Ascending aorta (tissue), 2 donors: ENCODE measurements at places on chromosomes 2 and 18.
A peak's percentile ranks its signal among the peaks of the same experiment; 100 is the strongest.

GRCh38 chr2:184558713-184559464 lies 39.4 kb upstream of the ZNF804A start:
- no peak overlapping the region for H3K4me3 ChIP-seq
- H3K27ac ChIP-seq = no peak overlapping the region
- H3K4me1 ChIP-seq = no peaks in the 10 kb centered on the region
- no peaks in the 10 kb centered on the region for H3K27me3 ChIP-seq
- DNase-seq = no peak

- no peaks in the 10 kb centered on the region for H3K4me1 ChIP-seq
- DNase-seq = no peak
- no peak overlapping the region for H3K27ac ChIP-seq
- H3K36me3 ChIP-seq = no peaks in the 10 kb centered on the region
- H3K27me3 ChIP-seq = no peaks in the 10 kb centered on the region
Observed at GRCh38 chr2:235414422-235414821, 79.4 kb upstream of the AGAP1 start.

DNA sequence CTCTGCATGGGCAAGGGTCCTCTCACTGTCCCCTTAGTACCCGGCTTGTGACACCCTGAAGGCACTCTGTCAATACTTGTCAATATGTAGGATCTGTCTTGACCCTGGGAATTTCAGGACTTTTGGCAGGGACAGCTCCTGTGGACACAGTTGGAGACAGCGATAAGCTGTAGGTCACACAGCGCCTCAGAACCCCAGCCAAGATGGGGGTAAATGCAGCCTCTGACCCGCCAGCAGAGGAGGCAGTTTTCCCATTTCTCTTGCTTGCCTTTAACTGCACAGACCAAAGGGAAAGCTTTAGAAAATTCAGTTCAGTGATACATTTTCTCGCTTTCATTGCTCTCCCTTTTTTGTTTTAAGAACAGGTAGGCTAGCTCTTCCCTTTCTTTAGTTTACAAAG lies 54.8 kb upstream of the KLHL29 start:
- H3K27me3 ChIP-seq = no peaks in the 10 kb centered on the region
- H3K27ac ChIP-seq = no peak overlapping the region
- H3K36me3 ChIP-seq = no peaks in the 10 kb centered on the region

- DNase-seq = no peak
- no peak overlapping the region for H3K4me3 ChIP-seq
- H3K27ac ChIP-seq = no peak overlapping the region
- H3K36me3 ChIP-seq = no peaks in the 10 kb centered on the region
Observed at GRCh38 chr2:75752828-75753227, 42.1 kb upstream of the GCFC2 start.

DNA sequence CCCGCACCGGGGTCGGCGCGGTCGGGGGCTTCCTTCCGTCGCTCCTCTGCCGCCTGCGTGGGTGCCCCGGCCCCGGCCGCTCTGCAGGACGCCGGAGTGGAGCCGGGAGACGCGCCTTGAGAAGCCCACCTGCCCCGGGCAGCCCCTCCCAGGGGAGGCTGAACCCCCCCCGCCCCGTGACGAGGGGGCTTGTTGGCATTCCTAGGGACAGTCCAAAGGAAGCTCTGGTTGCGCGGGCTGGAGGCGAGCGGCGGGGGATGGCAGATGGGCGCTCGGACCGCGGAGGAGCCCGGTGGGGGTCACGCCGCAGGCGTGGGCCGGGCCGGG lies 133.5 kb upstream of the MGAT5 start:
- peak; percentile 69 for DNase-seq
- no peaks in the 10 kb centered on the region for H3K27me3 ChIP-seq
- peaks cover 7% of the 10 kb centered on the region for H3K4me1 ChIP-seq
- peak overlapping the region; percentile 98 for H3K4me3 ChIP-seq
- H3K36me3 ChIP-seq = no peaks in the 10 kb centered on the region
- H3K27ac ChIP-seq = peak overlapping the region; percentile 98

GRCh38 chr18:73688851-73689711 lies 458.6 kb downstream of the FBXO15 start:
- H3K4me3 ChIP-seq = no peak overlapping the region
- no peaks in the 10 kb centered on the region for H3K36me3 ChIP-seq
- no peaks in the 10 kb centered on the region for H3K27me3 ChIP-seq
- H3K4me1 ChIP-seq = no peaks in the 10 kb centered on the region

DNA sequence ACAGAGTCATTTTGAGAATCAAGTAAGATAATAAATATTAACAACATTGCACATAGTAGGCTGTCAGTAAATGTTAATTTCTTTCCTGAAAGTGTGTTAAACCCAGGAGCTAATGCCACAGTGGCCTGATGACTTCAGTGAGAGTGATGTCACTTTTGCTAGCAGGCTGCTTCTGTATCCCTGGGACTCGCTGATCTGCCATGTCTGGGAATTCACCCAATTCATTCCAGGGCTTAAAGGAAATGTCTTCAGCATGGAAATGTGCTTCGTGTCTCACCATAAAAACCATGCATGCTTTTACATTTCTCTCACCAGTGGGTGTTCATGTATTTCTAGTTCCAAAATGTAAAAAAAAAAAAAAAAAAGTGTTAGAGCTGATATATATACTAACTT lies 56.8 kb upstream of the MAPRE3 start:
- H3K27me3 ChIP-seq = no peaks in the 10 kb centered on the region
- DNase-seq = no peak
- no peaks in the 10 kb centered on the region for H3K4me1 ChIP-seq
- H3K27ac ChIP-seq = no peak overlapping the region
- H3K36me3 ChIP-seq = no peaks in the 10 kb centered on the region
- no peak overlapping the region for H3K4me3 ChIP-seq

- no peak for DNase-seq
- H3K27me3 ChIP-seq = no peaks in the 10 kb centered on the region
- H3K4me1 ChIP-seq = no peaks in the 10 kb centered on the region
- H3K27ac ChIP-seq = no peak overlapping the region
- no peak overlapping the region for H3K4me3 ChIP-seq
Observed at GRCh38 chr18:61261870-61262269, 71.4 kb upstream of the CDH20 start.

DNA sequence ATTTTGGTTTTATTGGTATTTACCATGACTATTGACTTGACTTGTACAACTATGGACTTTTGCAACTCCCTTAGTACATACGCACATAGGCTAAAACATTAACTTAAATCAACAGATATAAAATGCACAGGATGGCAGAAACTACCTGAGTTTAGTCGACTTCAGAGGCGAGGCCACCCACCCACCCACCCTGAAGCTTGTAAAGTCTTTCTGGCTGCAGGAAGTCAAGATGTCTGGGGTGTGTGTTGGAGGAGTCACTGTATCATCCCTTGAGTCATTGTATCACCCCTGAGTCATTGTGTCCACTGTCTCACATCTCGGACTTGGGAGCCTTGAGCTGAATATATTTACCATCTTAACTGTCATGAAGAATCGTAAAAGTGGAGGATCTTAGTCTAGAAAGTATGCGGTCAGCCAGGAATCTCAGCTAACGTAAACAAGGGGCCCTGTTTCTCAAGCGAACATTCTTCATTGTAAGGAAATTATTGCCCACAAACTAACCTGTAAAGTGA lies 140.0 kb upstream of the ST6GAL2 start:
- no peak overlapping the region for H3K27ac ChIP-seq
- H3K4me3 ChIP-seq = no peak overlapping the region

GRCh38 chr18:68713796-68714195 lies 1.1 kb downstream of the TMX3 start:
- peak overlapping the region; percentile 66 for H3K4me3 ChIP-seq
- no peaks in the 10 kb centered on the region for H3K27me3 ChIP-seq
- DNase-seq = no peak
- H3K27ac ChIP-seq = no peak overlapping the region

DNA sequence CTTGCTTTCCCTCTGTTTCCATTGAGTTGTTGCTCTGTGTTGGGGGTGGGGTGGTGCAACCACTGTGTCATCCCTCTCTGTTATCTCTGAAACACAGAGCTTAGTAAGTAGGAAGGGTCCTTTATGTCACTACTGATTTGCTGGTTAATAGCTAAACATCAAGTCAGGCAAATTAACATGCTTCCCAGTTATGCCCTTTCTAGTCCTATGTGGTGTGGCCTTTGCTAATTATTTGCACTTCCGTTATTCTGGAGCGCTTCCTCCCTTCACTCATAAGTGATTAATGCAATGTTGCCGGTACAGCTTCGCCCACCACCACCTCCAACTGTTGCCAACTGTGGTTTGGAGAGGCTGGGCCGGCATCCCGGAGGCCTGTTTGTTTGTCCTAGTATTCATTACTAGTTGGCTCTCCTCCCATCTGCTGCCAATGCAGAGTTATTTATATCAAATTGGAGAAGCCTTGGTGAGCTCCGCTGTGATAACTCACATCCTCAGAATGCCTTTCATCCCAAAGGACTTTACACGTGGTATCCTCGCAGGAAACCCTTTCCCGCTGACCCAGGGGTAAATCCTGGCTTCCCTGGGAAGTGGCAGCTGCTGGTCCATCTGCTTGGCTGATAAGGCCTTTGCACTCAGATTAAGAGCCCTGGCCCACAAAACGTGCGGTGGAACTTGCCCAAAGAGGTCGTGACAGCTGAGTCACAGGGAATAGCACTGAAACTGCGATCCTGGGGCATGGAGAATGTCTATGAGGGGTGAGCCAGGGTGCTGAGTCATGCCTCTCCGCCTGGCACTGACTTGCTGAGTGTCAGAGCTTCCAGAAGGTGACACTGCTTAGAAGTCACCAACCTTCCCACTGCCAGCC lies 72.0 kb upstream of the ZCCHC2 start:
- no peaks in the 10 kb centered on the region for H3K27me3 ChIP-seq
- no peak overlapping the region for H3K4me3 ChIP-seq
- no peaks in the 10 kb centered on the region for H3K4me1 ChIP-seq
- H3K27ac ChIP-seq = peak overlapping the region; percentile 62
- no peaks in the 10 kb centered on the region for H3K36me3 ChIP-seq
- peak; percentile 74 for DNase-seq

DNA sequence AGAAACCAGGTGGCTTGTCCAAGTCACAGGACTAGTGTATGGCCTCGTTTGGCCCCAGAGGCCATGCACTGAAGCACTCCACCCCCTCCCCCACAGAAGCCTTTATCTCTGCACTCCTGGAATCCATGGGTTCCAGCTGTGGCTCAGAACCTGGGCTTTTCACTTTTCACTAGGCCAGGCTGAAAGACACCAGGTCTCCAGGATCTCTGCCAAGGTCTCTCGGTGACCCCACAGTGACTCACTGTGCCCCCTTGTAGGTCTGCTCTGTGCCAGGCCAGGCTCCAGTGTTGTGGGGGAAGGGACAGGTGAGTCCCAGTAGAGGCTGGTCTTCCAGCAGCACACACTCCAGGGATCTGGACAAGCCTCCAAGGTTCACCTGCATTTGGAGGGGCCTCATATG lies 31.0 kb upstream of the GLI2 start:
- H3K4me1 ChIP-seq = no peaks in the 10 kb centered on the region
- H3K4me3 ChIP-seq = no peak overlapping the region
- no peak overlapping the region for H3K27ac ChIP-seq
- no peaks in the 10 kb centered on the region for H3K27me3 ChIP-seq
- H3K36me3 ChIP-seq = no peaks in the 10 kb centered on the region

GRCh38 chr18:5891184-5891853 lies 4.0 kb downstream of the TMEM200C start:
- H3K4me1 ChIP-seq = peaks cover 4% of the 10 kb centered on the region
- no peak for DNase-seq
- H3K4me3 ChIP-seq = peak overlapping the region; percentile 64
- H3K36me3 ChIP-seq = no peaks in the 10 kb centered on the region

DNA sequence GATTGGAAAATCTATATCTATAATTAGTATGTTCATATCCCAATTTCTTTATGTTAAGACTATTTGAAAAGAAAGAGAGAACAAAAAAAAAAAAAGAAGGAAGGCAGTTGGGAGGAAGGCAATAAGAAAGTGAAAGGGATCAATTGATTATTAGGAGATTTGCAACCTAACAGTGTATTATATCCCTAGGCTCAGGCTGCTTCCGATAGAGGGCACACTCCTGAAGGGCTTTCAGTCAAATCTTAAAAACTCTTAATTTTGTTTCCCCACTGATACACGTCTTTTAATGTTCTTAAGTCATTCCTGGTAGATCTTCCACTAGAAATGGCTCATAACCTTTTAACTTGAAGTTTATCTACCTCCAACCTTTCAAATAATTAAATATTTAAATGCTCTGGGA lies 763.9 kb downstream of the BCL11A start:
- H3K4me3 ChIP-seq = no peak overlapping the region
- DNase-seq = no peak
- H3K27ac ChIP-seq = no peak overlapping the region
- H3K36me3 ChIP-seq = no peaks in the 10 kb centered on the region
- no peaks in the 10 kb centered on the region for H3K4me1 ChIP-seq

GRCh38 chr18:63823516-63824219 lies 48.5 kb downstream of the SERPINB7 start:
- no peaks in the 10 kb centered on the region for H3K36me3 ChIP-seq
- no peak overlapping the region for H3K4me3 ChIP-seq
- H3K4me1 ChIP-seq = no peaks in the 10 kb centered on the region
- H3K27me3 ChIP-seq = no peaks in the 10 kb centered on the region

DNA sequence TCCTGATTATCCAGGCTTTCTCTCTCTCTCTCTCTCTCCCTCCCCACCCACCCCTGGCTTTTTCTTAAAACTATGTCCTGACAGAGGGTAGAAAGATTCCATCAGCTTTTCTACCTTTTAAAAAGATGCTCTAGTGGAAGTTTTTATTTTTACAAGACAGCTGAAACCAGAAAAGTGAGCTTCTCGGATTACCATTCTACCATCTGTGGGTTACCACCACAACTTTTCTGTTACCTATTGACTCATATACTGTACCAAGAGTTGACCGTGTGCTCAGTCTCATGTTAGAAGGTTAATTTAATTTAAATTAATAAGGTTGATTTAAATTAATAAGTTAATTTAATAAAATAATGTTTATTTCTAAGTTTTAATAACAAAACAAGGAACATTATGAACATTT lies 137.6 kb downstream of the UPP2 start:
- H3K4me3 ChIP-seq = no peak overlapping the region
- no peak for DNase-seq
- H3K27ac ChIP-seq = no peak overlapping the region
- no peaks in the 10 kb centered on the region for H3K36me3 ChIP-seq
- H3K4me1 ChIP-seq = no peaks in the 10 kb centered on the region
- H3K27me3 ChIP-seq = no peaks in the 10 kb centered on the region

DNA sequence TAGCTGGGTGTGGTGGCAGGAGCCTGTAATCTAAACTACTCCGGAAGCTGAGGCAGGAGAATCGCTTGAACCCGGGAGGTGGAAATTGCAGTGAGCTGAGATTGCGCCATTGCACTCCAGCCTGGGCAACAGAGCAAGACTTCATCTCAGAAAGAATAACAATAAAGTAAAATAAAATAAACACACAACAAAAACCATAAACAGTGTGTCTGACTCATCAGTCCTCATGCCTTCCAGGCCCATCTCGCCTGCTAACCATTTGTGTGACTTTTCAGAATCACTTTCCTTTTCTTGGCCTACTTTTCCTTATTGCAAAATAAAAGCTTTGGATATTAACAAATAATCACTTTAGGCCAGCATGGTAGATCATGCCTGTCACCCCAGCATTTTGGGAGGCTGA lies 42.0 kb upstream of the ASXL2 start:
- no peak for DNase-seq
- H3K36me3 ChIP-seq = no peaks in the 10 kb centered on the region
- no peaks in the 10 kb centered on the region for H3K27me3 ChIP-seq
- no peaks in the 10 kb centered on the region for H3K4me1 ChIP-seq
- H3K4me3 ChIP-seq = no peak overlapping the region

- no peaks in the 10 kb centered on the region for H3K36me3 ChIP-seq
- no peaks in the 10 kb centered on the region for H3K4me1 ChIP-seq
- no peak overlapping the region for H3K4me3 ChIP-seq
- no peak overlapping the region for H3K27ac ChIP-seq
Observed at GRCh38 chr2:71530641-71531332, 77.4 kb downstream of the DYSF start.
